Activated T-helper 1 cell treated with anti-CD3 and anti-CD28 coated beads, Interleukin-12 subunit alpha, Interleukin-12 subunit beta, Interleukin-2, Interleukin-4 antibody, amounts not matched to agents 30 ng/mL and 10 ng/mL and 1 ng/mL, durations not matched to agents 14 hours and 24 hours and 36 hours (primary cell): ENCODE measurements at places on chromosomes 5 and 9. TPM values are rescaled to one million over a fixed set of nuclear protein-coding genes. Genes with fewer than 3 reads are reported as not detected.

BTNL3 gene
- not detected in 2 replicates for total RNA-seq

CER1 gene
- not detected in 2 replicates for total RNA-seq

RHOBTB3 gene
- total RNA-seq = 0.36 and 0.71 TPM in 2 replicates

PCDHB11 gene
- total RNA-seq = not detected in 2 replicates

TNFAIP8 gene
- 214 and 219 TPM in 2 replicates for total RNA-seq
